Body of pancreas (tissue), 4 donors: ENCODE measurements at places on chromosomes 4 and X.

DNA sequence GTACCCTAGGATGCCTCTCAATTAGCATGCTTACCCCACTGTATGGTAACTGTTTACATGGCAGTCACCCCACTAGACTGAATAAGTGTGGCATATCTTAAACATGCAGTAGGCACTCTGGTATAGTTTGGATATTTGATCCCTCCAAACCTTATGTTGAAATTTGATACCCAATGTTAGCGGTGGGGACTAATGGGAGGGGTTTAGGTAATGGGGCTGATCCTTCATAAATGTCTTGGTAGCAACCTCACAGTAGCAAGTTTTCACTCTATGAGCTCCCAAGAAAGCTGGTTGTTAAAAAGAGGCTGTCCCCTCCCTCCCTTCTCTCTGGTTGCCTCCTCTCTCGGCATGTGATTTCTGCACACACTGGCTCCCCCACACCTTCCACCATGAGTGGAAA is 10.1 kb downstream of the TMEM150C start:
- no peak for DNase-seq

GRCh38 chr4:141127884-141128283 is 5.4 kb downstream of the RNF150 start:
- DNase-seq = no peak

- DNase-seq = no peak
Observed at GRCh38 chr4:5783486-5783885, 72.5 kb downstream of the EVC start.

GRCh38 chr4:31104043-31104442 is 383.9 kb downstream of the PCDH7 start:
- DNase-seq = no peak

GRCh38 chr4:69518538-69519198 is 23.0 kb upstream of the UGT2B4 start:
- DNase-seq = no peak

GRCh38 chr4:11814758-11815157 is 386.1 kb upstream of the HS3ST1 start:
- no peak for DNase-seq

DNA sequence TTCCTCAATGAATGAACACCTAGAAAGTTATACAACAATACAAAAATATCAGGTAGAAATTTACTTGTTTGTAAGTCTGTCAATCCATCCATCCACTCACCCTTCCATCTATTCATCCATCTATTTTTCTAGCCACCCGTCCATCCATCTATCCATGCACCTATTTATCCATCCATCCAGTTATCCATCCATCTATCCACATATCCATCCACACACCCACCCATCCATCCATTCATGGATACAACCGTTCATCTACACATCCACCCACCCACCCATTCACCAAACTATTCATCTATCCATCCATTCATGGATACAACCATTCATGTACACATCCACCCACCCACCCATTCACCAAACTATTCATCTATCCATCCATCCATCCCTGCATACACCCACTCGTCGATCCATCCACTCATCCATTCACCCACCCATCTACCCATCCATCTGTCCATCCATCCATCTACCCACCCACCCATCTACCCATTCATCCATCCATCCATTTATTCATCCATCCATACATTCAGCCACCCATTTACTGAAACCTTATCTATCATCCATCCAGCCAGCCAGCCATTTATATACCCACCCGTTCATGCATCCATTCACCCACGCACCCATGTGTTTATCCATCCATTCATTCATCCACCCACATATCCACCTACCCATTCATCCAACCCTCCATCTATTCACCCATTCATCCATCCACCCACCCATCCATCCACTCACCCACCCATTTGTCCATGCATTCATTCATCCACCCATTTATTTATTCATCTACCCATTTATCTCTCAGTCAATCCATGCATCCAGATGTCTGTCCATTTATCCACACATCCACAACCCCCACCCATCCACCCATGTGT is 10.4 kb upstream of the CD99 start:
- DNase-seq = no peak

- DNase-seq = peak; percentile 76
Observed at GRCh38 chrX:136496764-136497555, 432 bp upstream of the HTATSF1 start.

- DNase-seq = peak; percentile 38
Observed at GRCh38 chrX:13223868-13224567, 95.8 kb downstream of the ATXN3L start.

GRCh38 chr4:113232194-113232593 is 182.7 kb downstream of the ANK2 start:
- DNase-seq = no peak

DNA sequence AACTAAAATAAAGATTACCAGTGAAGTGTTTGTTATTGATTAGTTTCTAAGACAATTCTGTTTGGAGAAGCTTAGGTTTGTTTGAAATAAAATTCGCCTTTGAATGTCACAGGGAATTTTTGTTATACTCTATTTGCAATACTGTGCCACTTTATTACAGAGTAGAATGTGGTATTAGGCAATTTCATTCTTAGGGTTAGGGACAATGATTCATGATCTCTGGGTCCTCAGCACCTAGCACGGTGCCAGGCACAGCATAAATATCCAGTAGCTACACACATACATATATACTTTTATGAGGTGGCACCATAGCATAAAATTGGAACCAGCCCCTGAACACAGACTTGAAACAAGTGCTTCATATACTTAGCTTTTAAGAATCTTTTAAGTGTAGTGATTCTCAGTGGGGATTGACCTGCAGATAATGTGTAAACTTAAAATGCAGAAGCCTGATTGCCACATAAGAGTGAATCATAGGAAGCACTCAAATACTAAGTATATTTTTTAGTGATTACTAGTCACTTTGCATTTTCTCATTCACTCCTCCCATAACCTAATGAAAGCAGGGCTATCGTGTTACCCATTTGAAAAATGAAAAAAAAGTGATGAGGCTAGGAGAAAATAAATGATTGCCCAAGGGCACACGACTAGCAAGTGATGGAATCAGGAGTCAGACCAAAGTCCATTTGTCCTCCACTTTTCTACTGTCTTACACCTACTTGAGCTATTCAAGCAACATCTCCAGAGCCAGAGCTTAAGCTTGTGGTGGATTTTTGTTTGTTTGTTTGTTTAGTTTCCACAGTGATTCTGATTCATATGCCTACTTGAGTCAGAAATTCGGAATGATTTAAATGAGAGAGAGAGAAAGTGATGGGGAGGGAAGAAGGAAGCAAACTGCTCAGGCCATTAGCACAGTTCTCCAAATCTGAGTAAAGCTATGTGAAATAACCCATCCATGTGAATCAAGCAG is 366.0 kb upstream of the FGF13 start:
- no peak for DNase-seq

GRCh38 chr4:182143822-182144625 is 99.2 kb upstream of the TENM3 start:
- peak; percentile 11 for DNase-seq

DNA sequence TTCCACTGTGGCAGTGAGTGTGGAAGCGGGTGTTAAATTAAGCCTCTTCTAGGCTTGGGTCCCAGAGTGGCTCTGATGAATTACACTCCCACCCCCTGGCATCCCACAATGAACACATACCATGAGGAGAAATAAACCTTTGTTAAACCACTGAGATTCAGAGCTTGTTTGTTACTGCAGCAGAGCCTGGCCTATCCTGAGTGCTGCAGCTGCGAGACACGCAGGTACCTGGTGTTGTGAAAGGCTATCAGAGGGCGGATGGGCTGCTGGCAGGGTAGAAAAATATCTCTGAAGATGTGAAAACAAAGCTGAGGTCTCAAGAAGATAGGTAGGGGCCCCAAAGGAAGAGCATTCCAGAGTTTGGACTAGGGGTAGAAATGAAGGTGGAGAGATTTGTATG is 138.4 kb upstream of the STX18 start:
- no peak for DNase-seq

DNA sequence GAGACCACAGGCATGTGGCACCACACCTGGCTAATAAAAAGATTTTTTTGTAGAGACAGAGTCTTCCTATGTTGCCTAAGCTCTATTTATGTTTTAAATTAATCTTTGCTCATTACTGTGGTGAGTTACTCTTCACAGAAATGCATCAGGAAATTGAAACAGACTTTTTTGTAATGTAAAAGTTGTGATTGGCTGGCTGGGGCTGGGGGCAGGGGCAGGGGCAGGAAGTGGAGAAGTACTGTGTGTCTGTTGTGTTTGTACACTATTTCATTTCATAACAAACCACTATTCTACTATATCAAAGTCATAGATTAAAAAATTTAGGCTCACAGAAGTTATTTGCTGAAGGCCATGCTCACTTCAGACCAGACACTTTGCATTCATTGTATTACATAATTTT is 19.1 kb upstream of the ABRAXAS1 start:
- no peak for DNase-seq

DNA sequence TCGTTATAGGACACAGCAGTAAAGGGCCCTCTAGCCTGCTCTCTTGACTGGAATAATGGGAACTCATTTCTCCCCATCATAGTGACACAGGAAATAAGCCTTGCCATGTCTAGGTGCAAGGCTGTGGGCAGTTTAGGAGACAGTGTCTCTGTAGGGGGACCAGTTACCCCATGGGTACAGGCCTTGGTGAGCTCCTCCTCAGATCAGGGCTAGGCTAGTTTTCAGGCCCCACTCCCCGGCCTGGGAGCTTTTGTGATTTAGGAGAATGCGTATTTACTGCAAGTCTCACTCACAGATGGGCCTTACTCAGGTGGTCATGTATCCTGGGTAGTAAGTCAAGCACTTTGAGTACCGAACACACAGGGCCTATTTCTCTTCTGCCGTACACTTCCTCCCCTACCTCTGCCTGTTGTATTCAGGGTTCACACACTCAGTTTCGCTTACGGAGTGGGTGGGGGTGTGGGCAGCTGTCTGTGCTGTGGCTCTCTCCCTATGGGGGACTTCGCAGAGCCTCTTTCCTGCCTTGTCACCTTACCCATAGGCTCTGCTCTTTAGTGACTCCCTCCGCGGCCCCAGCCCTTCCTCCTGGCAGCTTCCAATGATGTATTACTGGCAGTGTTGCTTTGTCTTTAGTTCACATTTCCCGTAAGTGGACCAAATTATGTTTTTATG is 34.2 kb downstream of the FAM193A start:
- no peak for DNase-seq

- peak; percentile 60 for DNase-seq
Observed at GRCh38 chr4:7124689-7125442, 57.0 kb upstream of the GRPEL1 start.

GRCh38 chr4:105466580-105466979 is 7.3 kb downstream of the PPA2 start:
- DNase-seq = no peak

DNA sequence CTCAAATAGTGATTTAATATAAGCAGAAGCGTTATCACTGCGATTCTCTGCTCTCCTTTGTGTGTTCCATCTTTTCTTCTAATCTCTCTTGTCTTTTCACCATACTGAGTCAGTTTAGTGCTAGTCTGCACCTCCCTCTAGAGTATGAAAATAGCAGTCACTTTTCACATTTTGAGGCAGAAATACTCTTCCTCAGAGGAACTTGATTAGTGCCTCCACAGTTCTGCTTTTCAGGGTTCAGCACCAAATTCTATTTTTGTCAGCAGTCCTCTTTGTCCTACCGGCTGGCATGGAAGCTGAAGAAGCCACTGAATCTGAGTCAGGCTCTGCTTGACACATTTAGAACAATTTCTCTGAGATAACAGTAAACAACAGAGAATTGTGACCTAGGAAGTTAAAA is 49.7 kb upstream of the ANKRD17 start:
- DNase-seq = no peak

DNA sequence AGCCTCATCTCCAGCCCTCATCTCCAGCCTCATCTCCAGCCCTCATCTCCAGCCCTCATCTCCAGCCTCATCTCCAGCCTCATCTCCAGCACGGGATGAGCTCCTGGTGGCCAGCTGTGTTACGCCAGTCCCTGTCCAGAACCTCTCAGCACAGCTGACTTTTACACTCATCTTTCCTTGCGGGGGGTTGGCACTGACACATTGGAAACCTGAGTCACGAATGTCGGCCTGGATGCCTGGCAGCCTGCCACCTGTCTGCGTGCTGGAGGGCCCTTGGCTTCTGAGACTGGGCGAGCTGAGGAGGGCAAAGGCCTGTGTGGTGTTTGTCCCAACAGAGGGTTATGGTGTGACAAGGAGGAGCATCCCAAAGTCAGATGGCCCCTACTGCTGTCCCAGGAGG is 66.1 kb upstream of the HGFAC start:
- no peak for DNase-seq

DNA sequence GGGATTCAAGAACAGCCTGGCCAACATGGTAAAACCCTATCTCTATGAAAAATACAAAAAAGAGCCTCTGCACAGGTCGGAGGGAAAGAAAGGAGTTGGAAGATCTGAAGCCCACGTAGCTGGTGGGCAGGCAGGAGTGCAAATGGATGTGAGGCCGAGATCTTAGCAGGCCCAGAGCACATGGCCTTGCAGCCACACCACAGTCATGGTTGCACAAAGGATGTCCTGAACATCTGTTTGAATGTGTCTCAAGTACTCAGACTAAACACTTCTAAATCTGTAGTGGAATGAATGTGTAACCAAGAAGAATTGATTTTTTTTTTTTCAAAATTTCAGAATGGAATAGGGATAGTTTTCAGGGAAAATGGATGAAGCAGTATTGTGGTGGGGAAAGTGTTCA is 10.8 kb downstream of the CA5B start:
- DNase-seq = no peak

GRCh38 chrX:72046447-72046846 is 85.3 kb downstream of the RTL5 start:
- DNase-seq = no peak

DNA sequence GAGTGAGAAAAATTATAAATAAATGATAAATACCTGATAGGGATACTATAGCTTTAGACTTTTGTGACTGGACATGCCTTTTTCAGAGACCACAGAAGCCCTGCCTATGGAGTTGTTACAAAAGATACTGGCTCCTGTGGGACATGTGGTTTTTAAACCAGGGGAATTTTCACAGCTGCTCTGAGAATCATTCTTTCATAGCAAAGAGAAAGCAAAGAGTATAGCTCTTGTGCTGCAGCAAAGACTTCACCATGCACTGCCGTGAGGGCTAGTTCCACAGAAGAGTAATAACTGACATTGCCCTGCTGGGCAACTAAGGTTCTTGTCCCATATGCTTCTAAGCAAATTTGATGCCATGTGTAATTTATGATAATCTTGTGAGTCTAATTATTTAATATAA is 98.2 kb downstream of the MAPK10 start:
- no peak for DNase-seq

- DNase-seq = no peak
Observed at GRCh38 chr4:87239821-87240220, 19.4 kb upstream of the KLHL8 start.

DNA sequence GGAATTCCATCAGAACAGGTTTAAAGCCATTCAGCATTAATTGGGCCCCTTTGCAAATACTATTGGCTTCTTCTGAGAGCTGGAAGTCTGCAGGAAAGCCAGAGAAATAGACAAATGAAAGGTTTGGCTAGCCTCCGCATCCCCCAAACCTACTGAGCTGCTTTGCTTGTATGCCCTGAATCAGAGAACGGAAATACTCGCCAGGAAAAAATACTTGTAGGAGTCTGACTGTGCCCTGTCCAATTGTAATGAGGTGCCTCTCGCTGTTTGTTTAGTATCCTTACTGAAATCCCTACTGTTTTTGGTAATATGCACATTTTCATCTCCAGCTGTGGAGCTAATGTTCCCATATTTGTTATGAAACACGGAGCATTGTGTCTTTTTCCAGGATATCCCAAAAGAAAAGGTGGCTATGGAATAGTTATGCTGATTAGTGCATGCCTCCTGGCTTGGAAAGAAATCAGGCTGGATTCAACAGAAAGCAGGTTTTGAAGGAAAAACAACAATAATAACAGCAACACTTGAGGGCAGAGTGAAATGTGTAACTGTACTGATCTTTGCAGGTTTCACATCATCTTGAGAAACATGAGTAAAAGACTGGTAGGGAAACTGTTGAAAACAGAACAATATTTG is 50.7 kb upstream of the NLGN4X start:
- no peak for DNase-seq
